Ammon's horn (tissue), 1 donor: ENCODE measurements at places on chromosomes 13 and 19.

- no peak for DNase-seq
These were observed 324.9 kb downstream of the UQCRFS1 start for GRCh38 chr19:28887920-28888618.

DNA sequence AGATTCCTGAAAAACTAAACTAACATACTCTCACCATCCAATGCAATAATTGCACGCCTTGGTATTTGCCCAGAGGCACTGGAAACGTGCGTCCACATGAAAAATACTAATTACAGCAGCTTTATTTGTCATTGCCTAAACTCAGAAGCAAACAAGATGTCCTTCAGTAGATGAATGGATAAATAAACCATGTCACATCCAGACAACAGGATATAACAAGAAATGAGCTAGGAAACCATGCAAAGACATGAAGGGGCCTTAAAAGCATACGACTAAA lies 25.0 kb downstream of the ELL start:
- DNase-seq = no peak

DNA sequence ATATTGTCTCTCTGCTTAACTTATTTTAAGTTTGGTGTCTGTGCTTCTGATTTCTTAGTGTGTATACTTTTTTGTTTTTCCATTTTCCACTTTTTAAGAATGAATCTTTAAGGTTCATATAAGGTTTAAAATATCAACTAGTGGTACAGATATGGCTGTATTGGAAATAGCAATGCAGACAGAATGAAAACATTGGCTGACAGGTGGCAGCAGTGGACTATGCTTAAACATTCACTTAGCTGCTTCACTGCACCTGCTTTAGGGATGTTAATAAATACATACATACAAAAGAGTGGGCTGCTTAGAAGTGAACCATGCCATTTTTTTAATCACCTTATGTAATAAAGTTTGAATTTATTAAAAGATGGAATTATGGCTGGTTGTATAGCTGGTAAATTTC lies 27.3 kb downstream of the TM9SF2 start:
- DNase-seq = no peak

- DNase-seq = peak; percentile 92
These were observed 31.5 kb upstream of the HIF3A start for GRCh38 chr19:46265217-46265828.

DNA sequence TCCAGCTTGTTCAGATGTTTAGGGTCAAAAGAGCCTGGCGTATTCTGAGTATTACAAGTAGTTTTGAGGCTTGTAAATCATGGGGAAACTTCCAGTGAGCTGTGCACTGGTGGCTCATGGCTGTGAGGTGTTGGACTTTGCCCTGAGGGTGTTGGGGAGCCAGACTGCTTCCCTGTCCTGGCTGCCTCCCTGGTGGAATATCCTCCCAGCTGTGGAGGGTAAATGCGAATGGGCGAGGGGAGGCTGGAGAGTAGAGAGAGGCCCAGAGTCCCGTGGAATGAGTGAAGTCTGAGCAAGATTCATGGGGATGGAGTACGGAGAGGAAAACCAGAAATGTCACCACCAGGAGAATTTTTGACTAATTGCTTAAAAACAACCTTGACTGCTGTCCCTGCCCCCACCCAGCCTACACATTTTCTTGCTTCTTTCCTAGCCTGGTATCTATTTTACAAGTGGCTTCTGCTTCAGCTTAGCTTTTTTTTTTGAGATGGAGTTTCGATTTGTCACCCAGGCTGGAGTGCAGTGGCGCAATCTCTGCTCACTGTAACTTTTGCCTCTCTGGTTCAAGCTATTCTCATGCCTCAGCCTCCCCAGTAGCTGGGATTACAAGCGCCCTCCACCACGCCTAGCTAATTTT lies 3.7 kb downstream of the SNRPA start:
- peak; percentile 13 for DNase-seq

DNA sequence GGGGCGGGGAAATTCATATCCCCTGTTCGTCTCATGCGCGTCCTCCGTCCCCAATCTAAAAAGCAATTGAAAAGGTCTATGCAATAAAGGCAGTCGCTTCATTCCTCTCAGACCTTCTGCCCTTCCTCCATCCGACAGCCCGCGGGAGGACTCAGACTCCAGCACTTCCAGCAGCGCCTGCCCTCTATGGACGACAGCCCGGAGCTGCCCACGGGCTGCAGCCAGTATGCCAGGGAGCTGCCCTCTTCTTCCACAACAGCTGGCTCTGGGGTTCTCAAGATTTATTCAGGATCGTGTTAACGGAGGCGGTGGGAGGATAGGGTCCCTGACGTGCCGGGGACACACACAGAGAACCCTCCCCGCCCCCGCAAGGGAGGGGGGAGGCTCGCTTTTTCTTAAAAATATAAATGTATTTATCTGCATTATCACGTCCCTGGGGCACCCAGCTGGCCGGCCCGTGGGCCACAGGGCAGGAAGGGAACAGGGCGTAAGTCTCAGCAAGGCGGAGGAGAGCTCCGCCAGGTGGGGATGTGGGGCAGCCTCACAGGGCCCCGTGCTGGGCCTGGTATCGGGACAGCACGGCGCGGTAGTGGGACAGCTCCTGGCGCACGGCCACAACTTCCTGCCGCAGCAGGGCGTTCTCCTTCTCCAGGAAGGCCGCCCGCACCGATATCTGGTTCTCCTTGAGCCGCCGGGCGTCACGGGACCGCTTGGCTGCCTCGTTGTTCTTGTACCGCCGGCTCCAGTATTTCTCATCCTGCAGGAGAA lies 6.7 kb downstream of the DBP start:
- DNase-seq = no peak

DNA sequence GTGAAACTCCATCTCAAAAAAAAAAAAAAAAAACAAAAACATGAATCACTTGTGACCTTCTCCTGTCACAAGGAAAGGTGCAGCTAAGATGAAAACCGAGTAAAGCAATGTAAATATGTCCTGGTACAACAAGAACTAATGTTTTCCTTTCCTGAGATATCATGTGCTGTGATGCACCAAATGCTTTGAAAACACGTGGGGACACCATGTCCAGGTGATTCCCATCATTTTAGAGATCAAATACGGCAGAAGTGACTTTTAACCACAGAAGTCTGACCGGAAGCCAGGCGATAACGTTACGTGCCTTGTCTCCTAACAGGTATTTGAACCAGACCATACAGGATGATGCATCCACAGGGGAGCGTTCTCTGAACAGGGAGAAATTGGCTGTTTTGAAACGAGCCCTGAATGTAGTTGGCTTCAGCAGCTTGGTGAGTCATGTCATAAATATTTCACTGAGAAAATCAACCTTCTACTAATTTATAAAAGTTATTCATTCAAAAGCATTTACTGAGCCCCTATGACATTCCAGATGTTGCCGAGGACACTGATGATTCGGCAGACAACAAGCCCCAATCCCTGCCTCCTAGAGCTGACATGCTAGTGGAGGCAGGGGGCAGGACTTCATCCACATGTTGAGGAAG lies 328.1 kb downstream of the MYO16 start:
- DNase-seq = peak; percentile 19

DNA sequence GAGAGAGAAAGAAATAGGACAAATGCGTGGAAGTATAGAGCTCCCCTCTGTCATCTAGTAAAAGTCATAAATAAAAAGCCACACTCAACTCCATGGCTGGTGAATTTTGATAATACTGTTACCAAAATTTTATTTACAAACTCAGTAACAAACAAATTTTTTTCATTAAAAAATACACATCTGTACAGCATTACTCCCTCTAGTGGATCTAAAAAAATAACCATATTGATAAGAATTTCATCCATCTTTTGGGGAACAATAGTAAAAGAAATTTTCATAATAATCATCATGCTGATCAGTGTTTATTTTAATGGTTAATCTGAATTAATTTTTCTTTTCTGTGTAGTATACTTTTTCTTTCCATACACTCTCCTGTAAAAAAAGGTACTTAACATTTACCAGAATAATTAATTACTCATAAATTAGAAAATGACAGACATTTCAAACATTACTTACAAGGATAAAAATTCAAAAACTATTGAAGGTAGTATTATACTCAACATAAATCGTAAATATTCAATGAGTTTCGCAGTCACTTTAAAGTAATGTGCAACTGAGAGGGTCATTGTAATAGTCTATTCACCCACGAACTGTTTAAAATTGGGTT lies 173.5 kb upstream of the LSM14A start:
- no peak for DNase-seq

GRCh38 chr19:33390908-33391630 lies 17.6 kb downstream of the CEBPG start:
- no peak for DNase-seq

GRCh38 chr19:7554990-7555864 lies 19.7 kb downstream of the PNPLA6 start:
- no peak for DNase-seq

GRCh38 chr19:18044825-18045304 lies 36.9 kb downstream of the ARRDC2 start:
- peak; percentile 79 for DNase-seq

GRCh38 chr13:95137096-95137495 lies 164.2 kb downstream of the ABCC4 start:
- DNase-seq = no peak

- DNase-seq = no peak
These were observed at the start of gene FAM83E for GRCh38 chr19:48614436-48615230. Gene FAM83E (minus strand): TSS chr19:48615076. CDS start chr19:48613372, 1,704 bp downstream.

GRCh38 chr19:13011653-13012389 lies 16.5 kb downstream of the NFIX start:
- DNase-seq = no peak

GRCh38 chr13:34721631-34722595 lies 220.2 kb upstream of the NBEA start:
- DNase-seq = no peak

DNA sequence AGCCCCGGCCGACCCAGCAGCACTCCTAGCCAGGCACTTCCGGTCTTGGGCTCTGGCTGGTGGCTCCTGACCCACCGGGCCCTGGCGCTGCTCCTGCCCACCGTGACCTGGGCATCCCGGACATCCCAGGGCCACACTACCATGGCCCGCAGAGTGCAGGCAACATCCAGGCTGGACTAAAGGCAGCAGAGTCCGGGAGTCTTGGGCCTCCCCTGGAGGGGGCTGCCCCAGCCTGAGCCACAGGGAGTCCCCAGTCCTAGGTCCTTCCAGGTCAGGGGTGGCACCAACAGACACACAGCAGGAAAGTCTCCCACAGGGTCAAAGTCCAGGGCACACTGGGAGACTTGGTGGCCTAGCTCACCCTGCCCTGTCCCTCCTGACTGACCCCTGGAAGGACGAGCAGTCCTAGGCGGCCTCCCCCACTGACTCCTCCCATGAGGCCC lies 10.8 kb downstream of the LSM4 start:
- no peak for DNase-seq

- DNase-seq = peak; percentile 70
These were observed at the start of gene DENND1C for GRCh38 chr19:6481541-6482342. Gene DENND1C (minus strand): TSS chr19:6481787. CDS start chr19:6481695, 92 bp downstream.

- DNase-seq = no peak
These were observed 2.7 kb downstream of the SMAD9 start for GRCh38 chr13:36917311-36917710.

DNA sequence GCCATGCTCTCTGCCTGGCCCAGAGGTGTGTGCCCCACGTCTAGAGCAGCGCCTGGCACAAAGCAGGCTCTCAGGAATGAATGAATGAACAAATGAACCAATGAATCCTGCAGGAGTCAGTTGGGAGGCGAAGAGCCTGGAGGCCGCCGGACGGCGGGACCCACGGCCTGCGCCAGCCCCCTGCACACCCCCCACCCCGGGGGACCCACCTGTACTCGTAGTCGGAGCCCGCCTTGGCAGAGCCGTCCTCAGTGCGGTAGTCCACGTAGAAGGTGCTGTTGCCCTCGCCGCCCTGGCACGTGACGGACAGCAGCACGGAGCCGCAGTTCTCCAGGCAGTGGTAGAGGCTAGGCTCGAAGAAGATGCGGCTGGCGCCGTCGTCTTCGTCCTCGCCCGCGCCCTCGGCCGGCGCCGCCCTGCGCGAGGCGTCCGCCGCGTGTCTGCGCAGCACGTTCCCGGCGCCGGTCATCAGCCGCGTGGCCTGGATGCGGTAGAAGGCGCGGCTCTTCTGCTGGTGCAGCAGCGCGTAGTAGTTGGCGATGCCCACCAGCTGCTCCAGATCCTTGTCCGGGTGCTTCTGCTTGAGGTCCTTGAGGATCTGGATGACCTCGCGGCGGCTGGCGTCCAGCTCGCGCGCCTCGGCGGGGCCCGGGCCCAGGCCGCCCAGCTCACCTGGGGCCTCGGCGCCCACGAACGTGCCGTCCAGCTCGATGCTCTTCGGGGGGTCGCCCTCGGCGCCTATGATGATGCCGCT lies 14.8 kb downstream of the SLC8A2 start:
- DNase-seq = no peak

- no peak for DNase-seq
These were observed 13.5 kb downstream of the DGKH start for GRCh38 chr13:42061943-42062342.

DNA sequence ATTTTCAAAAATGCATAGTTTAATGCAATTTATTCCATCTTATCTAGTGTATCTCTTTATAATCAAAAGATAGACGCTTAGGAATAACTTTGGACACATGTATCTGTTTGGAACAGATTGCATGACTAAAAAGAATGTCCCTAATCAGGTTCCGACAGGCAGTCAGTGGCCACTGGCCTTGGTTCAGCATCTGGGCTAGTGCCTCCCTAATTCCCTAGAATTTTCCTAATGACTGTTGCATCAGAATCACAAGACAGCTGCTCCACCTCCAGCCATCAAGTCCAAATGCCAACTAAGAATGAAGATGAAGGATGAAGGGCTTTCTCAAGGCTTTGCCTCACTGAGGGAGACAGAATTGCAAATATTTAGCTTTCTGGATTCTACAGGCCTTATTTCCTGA lies 173.8 kb downstream of the EFNB2 start:
- DNase-seq = no peak

DNA sequence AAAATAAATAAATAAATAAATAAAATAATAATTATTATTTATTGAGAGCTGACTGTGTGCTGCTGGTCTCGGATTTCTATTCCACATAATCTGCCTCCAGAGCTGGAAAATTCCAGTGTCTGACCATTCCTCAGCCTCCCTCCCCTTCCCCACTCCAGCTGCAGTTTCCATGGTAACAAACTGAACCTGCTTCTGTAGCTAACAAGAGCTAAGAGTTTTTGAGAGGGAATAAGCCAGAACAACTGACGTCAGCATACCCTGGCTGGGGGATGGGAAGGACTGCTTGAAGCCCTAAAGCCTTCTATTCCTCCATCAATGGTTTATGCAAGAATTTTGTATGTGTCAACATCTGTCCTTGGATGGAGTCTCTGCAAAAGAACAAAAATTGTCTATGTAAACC lies 26.0 kb upstream of the PEG3 start:
- peak; percentile 5 for DNase-seq

GRCh38 chr13:54614726-54615125 lies 1586.1 kb downstream of the OLFM4 start:
- no peak for DNase-seq

GRCh38 chr19:51550848-51551672 lies 19.6 kb upstream of the SIGLEC6 start:
- no peak for DNase-seq

DNA sequence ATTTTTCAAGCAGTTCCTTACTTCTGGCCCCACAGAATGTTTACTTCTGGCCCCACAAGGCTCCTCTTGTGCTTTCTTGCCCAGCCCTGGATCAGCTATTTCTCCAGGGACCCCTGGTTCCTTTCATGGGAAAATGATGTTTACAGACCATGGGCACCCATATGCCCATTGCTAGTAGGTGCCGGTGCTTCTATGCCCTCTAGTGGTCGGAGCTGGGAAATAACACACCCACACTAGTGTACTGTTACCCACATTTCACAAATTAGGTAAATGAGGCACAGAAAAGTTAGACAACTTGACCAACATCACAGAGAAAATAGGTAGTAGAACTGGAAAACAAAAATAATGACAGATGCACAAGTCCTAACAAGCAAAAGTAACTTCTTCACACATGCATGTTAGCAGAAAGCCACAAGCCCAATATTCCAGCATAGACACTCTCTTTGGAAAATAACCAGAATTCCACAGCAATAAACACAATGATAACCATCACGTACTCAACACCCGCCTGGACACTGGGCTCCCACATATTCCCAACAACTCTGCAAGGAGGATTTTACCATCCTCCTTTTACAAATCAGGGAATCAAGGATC lies 1.3 kb upstream of the CEACAM6 start:
- DNase-seq = peak; percentile 26
